ENCODE measurements at places on chromosomes 4 and X. TPM values are rescaled to one million over a fixed set of nuclear protein-coding genes. Genes with fewer than 3 reads are reported as not detected.

GASK1B gene
- 35.8 TPM for polyA plus RNA-seq

EXOC1L gene
- not detected for polyA plus RNA-seq

DNA sequence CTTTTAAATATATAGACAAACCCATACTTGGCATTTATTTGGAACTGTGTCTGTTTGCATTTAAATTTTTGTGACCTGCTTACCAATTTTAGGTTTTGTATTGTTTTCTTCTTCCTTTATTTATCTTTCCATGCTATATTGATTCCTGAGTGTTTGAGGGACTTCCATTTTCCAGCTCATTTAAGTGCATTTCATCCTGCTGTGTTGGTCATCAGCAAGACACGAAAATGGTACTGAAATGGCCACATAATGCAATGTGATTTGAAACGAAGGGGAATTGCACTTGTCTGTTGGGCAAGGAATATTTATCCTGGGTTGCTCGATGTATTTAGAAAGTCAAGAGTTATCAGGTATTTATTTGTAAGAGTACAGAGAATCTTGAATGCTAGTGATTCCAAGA, 524.3 kb upstream of the MAGEB2 start:
- no peak for DNase-seq

- no peak for DNase-seq
These were observed 880.6 kb upstream of the INTU start for GRCh38 chr4:126752126-126752525.

DNA sequence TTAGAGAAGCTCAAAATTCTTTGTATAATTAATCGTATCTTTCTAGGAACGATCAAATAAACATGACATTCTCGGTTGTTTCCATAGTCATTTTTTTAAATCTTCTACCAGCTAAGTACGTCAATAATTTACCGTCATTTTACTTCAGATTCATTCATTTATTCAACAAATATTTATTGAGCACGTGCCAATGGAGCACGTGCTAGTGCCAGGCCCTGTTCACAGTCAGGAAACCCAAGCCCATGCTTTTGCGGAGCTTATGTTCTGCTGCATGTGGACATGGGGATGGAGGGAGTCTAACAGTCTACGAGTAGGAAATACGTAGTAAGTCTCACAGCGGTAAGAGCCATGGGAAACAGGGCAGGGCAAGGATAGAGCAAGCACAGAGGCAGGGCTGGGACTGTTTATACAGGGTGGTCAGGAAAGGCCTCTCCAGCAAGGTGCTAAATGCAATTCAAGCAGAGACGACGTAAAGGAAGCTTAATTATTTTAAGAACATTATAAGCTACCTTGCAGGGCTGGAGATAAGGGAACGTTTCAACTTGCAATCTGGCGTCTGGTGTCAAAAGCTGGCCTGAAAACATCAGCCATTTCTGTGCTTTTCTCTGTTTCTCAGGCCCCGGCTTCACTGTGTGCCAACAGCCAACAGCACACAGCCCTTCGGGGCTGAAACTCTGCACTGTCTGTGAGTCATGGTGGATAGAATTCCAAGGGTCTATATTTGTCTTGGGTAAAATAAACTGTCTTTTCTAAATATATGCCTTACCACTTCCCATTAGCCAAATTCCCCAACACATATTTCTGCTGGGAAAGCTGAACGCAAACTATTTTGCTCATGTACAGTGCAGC, 517.1 kb upstream of the ZFP42 start:
- DNase-seq: no peak

DNA sequence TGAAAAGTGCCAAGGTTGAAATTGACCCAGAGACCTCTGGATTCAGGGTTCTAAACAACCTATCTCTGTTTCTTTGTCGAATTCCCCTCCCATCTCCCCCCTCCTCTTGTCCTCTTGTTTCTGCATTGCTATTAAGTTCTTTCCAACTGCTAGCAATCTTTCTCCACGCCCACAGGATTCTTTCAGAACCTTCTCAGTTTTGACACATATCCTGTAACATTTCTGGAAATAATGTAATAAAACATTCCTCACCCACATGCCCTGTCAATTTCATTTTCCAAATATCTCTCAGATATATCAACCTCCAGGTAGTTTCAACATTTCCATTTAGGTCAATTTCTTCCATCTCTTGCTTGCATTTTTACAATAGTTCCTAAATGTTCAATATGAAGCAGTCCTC, 1105.9 kb downstream of the ARAP2 start:
- DNase-seq: no peak

- no peak for DNase-seq
These were observed 28.4 kb upstream of the TADA2B start for GRCh38 chr4:7014815-7015214.

BMP15 gene
- polyA plus RNA-seq: not detected

NHSL2 gene
- polyA plus RNA-seq: 8.3 TPM

GAGE13 gene
- not detected for polyA plus RNA-seq

GRCh38 chr4:169993531-169993930, 32.7 kb downstream of the MFAP3L start:
- no peak for DNase-seq

GRCh38 chr4:107890779-107891178, 40.6 kb upstream of the CYP2U1 start:
- no peak for DNase-seq

TMA16 gene
- 38.6 TPM for polyA plus RNA-seq

DNA sequence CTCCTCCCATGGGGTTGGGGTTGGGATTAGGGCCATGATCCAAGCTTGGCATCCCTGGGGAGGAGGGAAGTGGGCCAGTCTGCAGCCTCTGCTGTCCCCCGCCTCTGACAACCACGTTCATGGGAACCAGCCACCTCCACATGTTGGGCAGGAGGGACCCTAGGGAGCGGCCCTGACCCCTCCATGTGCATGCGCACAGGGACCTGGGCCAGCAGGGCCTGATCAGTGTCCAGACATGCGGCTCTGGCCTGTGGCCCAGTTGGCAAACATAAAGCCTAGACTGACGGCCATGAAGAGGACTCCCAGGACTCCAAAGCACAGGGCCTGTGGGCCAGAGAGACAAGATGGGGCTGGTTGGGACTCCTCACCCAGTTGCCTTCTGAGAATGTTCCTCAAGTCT, 11.3 kb downstream of the SLC38A5 start:
- no peak for DNase-seq

GRCh38 chr4:88211473-88212252, 53.2 kb upstream of the ABCG2 start:
- no peak for DNase-seq

PLP1 gene
- 7.5 TPM for polyA plus RNA-seq

DNA sequence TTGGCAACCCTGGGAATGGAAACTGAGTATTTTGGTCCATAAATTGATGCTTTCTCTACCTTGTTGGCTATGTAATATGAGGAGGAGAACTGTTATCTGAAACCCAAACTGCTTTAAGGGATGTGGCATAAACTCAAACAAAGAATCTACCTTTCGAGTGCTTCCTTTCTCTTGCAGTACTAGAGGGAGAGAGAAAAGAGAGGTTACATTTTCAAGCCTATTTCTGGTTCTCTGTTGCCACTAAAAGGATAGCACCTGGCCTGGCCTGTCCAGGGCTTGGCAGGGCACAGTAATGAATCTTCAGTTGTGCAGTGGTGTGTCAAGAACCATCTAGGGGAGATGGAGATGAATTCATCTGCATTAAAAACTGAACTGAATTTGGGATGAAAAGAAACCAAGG, 308.6 kb downstream of the PTTG2 start:
- no peak for DNase-seq

GRCh38 chr4:55673424-55673823, 37.3 kb upstream of the NMU start:
- DNase-seq: no peak

DNA sequence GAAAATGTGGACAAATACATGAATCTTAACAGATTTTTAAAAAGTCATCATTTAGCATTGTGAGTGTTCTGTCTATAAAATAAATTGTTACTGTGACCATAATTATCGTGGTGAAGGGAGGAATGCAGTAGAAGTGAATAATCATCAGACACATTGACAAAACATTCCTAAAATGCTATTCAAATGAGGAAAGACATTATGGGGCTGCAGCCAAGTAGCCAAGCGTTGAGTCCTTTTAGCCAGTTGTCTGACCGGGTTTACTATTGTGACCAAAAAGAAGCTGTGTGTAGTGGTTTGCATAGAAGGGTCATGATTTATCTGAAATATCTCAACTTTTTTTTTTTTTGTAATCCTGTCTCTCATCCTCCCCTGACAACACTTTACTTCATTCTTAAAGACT, 19.5 kb downstream of the WWC2 start:
- no peak for DNase-seq

- DNase-seq: no peak
These were observed 57.8 kb upstream of the SLC39A8 start for GRCh38 chr4:102403116-102403515.

GYPE gene
- polyA plus RNA-seq: 3.4 TPM

- no peak for DNase-seq
These were observed 53.2 kb upstream of the SPANXB1 start for GRCh38 chrX:140949233-140949632.

DCAF8L2 gene
- not detected for polyA plus RNA-seq

GRCh38 chr4:5955856-5956255, 62.4 kb downstream of the C4orf50 start:
- DNase-seq: no peak

DNA sequence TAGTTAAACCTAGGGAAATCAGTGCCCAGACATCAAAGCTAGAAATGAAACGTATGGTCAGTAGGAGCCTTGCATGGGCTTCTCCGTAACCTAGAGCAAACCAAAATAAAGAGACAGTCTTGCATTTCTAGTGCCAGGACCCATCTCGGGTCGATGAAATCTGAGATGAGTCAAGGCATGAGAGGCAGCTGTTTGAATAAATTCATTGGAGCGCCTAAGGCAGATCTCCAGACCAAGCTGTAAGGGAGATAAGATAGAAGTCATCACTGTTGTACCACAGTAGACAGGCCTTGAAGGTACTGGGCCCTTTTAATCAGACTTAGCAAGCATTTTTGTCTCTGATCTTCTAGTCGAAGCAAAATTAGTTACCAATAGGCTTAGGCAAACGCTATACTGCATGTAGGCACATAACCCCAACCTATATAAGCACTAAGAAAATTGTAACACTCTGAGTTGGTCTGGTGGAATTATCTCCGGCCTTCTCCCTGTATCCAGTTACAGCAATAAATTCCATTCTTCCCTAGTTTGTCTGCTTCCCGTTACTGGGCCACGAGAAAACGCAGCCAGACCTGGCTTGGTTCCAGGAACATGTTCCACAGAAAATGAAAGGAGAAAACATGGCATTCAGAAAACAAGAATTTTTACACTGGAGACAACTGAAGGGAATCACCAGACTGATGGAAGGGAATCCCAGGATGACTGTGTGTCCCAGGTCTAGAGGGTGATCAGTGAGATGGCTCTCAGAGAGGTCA, 21.1 kb upstream of the PAPSS1 start:
- DNase-seq: no peak

GRCh38 chr4:41466249-41466648, 71.7 kb upstream of the LIMCH1 start:
- no peak for DNase-seq

PLXNA3 gene
- polyA plus RNA-seq: 44.6 TPM

FMR1NB gene
- 0.13 TPM for polyA plus RNA-seq

DNA sequence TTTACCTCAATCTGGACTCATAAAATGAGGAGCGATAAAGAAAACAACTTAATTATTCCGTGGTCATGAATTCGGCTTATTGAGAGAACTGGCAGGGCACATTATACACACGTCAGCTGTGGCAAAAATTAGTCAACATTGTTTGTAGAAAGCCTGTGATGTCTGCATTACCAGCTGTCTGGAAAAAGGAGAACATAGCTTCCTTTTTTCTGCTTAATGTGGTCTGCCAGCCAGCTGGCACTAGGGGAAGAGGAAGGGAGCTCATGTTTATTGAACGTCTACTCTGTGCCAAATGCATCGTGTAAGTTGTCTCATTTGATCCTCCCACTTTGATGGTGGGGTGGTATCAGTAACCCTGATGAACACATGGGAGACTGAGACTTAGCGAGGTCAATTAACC, 367.6 kb downstream of the ARHGAP24 start:
- DNase-seq: no peak

DNA sequence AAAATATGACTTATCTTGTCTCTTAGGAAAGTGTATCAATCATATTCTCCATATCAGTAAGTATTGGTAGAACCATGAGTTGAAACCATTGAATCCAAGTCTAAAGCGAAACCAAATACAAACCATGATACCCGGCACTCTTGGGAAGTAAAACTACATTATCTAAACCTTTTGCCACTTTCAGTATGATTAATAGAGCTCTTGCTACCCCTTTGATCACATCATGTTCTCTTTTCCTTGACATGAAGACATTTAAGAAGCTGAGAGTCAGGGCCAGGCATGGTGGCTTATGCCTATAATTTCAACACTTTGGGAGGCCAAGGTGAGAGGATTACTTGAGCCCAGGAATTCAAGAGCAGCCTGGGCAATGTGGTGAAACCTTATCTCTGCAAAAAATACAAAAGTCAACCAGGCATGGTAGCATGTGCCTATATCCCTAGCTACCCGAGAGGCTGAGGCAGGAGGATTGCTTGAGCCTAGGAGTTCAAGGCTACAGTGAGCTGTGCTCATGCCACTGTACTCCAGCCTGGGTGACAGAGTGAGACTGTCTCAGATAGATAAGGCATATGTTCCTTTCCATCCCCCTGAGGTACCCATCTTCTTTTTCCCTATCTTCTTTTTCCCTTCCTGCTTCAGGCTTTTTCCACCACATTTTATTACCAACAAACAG, 45.4 kb downstream of the CEP135 start:
- DNase-seq: no peak

MAGEE2 gene
- 1.0 TPM for polyA plus RNA-seq

DNA sequence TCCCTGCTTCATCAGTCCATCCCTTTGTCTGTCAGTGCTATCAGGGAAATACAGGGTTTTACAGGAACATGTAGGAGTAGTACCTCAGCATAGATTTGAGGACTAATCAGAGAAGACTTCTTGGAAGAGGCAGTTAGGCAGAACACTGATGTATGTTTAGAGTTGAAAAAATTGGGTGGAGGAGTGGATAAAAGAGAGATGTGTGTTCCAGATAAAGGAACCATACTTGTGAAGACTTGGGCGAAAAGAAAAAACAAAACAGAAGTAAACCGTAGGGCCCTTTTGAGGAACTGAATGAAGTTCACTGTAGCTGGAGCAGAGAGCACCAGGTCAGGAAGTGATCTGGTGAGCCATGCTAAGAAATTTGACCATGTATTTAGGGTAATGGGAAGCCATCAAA, 32.3 kb downstream of the AFF1 start:
- no peak for DNase-seq

- no peak for DNase-seq
These were observed 3.3 kb upstream of the HPGDS start for GRCh38 chr4:94345969-94346368.

Data from left renal cortex interstitium (tissue), 4 donors.